ENCODE measurements at places on chromosomes 6 and 20.

DNA sequence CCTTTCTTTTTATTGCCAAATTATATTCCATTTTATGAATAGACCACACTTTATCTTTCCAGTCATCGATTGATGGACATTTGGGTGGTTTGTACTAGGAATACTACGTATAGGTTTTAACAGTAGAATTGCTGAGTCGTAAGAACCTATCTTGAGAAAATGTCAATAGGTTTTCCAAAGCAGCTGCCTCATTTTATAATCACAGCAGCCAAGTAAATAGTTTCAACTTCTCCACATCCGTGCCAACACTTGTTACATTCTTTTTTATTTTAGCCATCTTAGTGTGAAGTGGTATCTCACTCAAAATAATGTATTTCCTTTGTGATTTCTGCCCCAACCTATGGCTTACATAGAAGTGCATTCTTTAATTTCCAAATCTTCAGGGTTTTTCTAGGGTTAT, 479.2 kb downstream of the CDH26 start:
- no peak for DNase-seq

DNA sequence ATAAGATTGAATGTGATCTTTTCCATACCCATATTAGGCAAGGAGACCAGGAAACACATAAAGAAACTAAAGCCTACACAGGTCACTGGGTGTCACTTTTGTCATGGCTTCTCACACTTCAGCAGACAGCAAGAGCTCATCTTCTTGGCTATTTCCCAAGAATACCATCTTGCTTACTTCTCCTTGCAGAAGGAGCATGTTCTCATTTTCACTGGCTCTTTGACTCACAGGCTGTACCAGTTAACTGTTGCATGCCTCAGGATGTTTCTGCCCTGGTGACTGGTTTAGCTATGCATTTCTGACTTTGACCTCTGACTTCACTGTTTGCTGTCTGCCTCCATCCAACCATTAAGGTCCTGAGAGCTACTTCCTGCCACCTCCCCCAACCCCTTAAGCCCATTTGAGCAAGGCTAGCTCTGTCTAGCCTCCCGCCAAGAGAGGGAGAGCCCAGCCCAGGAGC, 40.3 kb upstream of the OGFRL1 start:
- peak; percentile 40 for DNase-seq

DNA sequence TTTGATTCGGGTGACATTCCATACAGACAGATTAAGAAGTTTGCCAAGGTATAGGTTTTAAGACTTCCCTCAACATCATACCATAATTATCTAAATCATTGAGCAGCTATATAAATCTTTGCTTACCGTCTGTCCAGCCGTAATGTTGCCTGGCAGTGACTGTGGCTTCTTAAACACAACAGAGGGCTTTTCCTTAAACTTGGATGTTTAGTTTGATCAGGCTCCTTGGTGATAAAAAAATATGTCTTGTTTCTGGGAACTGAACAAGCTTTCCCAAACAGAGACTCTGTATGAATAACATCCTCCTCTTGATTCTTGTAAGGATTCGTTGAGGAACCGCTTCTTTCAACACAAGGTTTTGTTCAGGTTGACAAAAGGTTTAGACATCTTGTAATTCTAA, 130.9 kb downstream of the QKI start:
- no peak for DNase-seq

- no peak for DNase-seq
Observed at GRCh38 chr6:28478518-28478917, 35.2 kb upstream of the ZSCAN23 start.

- DNase-seq = no peak
Observed at GRCh38 chr6:51049288-51049982, 230.8 kb downstream of the TFAP2B start.

DNA sequence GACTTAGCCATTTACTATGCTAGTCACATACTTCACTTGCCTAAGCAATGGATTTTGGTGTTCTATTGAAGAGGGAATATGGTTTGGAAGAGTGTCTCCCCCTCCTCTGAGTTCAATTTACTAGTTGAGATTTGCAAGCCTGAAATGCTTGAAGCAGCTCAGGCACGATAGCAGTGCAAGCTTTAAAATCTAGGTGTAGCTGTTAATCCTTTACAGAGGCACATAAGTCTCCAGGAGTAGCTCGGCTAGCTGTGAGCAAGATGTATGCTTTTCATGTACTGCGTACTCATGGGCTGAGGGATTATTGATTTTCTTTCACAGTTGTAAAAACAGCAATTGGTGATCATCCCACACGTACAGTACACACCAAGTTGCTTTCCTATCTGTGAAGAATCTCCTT, 726 bp downstream of the FLRT3 start:
- DNase-seq = peak; percentile 45

DNA sequence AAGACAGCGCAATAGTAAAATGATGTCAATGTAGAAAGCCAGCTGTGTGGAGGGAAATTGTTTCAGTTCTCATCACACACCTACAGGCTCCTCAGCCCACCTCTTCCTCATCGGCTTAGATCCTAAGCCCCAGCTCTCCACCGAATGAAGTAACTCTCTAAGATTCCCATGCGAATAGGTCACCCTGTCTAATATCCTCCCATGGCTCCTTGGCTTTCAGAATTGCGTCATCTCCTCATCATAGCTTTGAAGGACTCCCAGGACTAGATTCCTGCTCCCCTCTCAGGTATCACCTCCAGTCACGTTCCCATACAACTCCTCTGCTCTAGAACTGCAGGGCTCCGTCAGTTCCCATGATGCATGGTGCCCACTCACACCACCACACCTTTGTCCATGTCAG, 16.2 kb upstream of the SLC22A16 start:
- DNase-seq = no peak

DNA sequence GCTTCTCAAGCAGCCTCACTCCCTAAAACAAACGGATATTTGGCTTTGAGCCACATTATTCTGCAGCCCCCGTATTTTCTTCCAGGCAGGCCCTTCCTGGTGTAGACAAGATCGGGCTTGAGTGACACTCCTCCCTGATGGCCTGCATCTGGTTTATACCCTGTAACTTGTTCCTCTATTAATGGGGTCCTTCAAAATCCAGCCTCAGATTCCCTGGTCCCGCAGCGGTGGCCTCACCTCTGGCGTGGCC, 375 bp upstream of the TMEM14C start:
- DNase-seq = no peak

GRCh38 chr6:144785056-144785455, 499.9 kb downstream of the UTRN start:
- DNase-seq = no peak

DNA sequence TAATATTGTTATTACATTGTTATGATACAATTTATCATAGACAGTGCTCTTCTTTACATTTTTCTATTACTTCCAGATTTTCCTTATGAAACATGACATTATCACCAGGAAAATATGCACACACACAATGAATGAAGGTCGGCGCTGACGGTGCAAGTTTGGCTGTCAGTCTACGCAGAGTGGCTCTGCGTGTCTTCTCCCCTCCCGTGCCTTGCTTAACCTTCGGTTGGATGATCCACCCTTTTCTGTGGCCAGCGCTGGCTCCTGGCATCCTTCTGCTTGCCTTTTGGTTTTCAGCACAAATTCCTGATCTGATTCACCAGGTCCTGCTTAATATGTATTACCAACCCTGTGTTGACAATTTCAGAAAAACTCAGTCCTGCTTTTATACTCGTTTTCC, 157.4 kb downstream of the TSHZ2 start:
- no peak for DNase-seq

DNA sequence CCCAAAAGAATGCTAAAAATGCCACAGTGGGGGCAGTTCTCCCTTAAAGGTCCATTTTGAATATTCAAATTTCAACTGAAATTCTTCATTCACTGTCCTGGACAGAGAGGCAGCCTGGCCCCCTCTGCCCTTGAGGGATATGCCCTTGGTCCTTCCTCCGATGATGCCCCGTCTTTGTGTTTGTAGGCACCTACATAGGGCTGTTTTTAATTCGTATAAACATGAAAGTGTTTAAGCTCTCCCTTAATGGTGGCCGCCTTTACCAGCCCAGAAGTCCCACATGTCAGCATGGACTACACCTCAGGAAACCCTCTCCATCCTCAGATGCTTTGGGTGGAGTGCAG, 70.2 kb downstream of the SSR1 start:
- DNase-seq = no peak

GRCh38 chr6:111603685-111604084, 2.0 kb downstream of the TRAF3IP2 start:
- DNase-seq = no peak

GRCh38 chr20:5489601-5490000, 172.8 kb upstream of the PROKR2 start:
- DNase-seq = no peak

GRCh38 chr6:144347933-144348332, 62.8 kb downstream of the UTRN start:
- DNase-seq = no peak

GRCh38 chr6:124226396-124226795, 422.7 kb downstream of the NKAIN2 start:
- no peak for DNase-seq

DNA sequence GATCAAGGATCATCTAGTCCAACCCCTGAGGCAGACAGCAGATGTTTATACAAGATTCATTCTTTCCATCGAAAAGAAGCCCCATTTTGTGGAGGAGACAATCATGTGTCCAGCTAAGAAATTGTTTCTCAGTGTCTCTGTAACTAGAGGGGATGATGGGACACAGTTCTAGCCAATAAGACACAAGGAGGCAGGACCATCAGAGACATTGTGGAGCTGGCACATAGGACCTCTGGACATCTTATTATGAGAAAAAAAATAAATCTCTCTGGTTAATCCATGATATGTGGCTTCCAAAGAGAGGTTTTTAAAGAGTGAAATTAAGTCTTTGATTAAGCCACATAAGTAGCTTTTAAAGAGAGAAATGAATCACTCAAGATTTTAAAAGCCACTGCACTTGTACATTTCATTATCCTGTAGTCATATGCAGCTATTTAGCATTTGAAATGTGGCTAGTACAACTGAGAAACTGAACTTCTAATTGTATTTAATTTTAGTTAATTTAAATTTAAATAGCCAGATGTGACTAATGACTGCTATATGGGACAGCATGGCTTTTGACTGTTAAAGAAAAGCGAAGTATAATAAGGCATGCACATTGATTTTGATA, 176.8 kb downstream of the TASP1 start:
- DNase-seq = no peak

DNA sequence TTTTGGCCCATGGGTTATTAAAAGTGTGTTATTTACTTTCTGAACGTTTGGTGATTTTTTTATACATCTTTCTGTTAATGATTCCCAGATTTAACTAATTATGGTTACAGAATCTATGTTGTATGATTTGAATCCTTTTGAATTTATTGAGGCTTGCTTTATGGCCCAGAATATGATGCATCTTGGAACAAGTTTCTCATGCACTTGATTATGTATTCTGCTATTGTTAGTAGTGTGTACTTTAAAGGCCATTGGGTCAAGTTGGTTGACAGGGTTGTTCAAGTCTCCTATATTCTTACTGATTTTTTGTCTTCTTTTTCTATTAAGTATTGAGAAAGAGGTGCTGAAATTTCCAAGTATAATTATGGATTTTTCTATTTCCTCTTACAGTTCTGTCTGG, 105.0 kb upstream of the FOXO3 start:
- no peak for DNase-seq

GRCh38 chr6:117985916-117986315, 78.9 kb downstream of the SLC35F1 start:
- DNase-seq = no peak

GRCh38 chr20:41173161-41173721, 35.9 kb downstream of the PLCG1 start:
- peak; percentile 91 for DNase-seq

DNA sequence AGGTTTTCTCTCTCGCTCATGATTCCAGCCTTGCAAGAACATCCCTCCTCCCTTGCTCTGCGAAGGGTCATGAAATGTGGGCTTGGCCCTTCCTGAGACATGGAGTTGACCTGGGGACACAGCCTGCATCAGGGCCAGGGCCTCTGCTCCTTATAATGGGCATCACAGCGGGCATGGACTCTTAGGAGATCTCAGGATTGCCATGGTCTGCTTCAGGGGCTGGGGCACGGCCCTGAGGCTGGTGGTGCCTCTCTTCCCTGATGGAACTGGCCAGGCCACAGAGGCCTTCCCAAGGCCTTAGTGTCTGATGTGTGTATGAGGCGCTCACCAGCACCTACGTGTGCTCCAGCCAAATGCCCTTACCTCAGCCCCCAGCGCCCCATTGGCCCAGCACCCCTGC, 23.9 kb downstream of the ENTPD6 start:
- DNase-seq = no peak

- DNase-seq = no peak
Observed at GRCh38 chr20:63778857-63779256, 39.3 kb downstream of the SLC2A4RG start.

DNA sequence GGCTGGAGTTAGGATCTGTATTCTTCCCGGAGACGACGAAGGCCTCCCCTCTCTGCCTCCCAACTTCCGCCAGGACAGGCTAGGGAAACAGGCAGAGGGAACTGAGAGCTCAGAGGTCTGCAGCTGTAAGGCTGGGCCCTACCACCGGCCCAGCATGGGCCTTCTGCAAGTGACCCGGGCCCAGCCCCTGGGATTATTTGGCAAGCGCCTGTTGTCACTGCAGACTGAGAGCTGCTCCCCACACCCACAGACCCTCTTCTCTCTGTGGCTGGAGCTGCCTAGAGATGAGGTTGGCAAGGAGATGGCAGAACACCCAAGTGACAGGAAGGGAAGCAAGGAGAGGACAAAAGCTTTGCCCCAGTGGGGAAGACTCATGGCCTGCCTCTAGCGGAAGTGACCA, 212.6 kb downstream of the ZDHHC14 start:
- DNase-seq = no peak

- peak; percentile 86 for DNase-seq
Observed at GRCh38 chr6:158818581-158819212, 471 bp downstream of the EZR start.

GRCh38 chr20:25514747-25515340, 70.5 kb downstream of the NINL start:
- no peak for DNase-seq

- DNase-seq = peak; percentile 78
Observed at GRCh38 chr20:17967521-17968365, 851 bp downstream of the SNX5 start.

DNA sequence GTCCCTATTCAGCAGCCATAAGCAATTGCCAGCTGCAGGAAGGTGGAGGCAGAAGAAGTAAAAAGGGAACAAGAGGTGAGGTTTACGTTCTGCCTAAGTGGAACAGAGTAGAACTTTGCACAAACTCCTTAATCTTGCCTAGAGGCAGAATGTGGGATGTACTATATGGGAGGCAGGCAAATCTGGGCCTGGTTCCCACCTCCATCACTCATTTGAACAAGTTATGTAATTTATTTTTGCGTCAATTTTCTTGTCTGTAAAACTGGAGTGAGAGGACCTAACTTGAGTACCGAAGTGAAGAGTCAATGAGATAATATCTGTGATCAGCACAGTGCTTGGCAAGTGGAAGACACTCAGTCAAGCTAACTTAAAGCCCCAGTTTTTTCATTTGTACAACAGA, 2.0 kb upstream of the TPBG start:
- DNase-seq = no peak

Data from adipocyte (in vitro differentiated cells).